Neural progenitor cell (in vitro differentiated cells): ENCODE measurements at places on chromosomes 1 and 21. TPM values are rescaled to one million over a fixed set of nuclear protein-coding genes. Genes with fewer than 3 reads are reported as not detected.

GRCh38 chr1:4276238-4276637, 376.2 kb upstream of the C1orf174 start:
- peak; percentile 59 for DNase-seq

DNA sequence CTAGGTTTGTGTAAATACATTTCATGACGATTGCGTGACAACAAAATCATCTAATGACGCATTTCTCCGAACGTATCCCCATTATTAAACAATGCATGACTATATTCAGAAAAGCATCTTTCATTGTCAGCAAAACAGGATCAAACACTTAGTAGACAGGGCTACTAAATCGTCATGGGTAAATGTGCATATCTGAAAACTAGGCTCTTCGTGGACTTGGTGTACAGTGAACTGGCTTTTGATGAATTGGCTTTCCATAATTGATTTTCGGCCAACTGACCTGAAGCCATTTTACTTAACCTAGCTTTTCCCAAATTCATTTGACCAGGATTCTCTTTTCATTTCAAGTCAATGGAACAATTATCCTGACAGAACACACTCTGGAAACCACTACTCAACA, 665.0 kb downstream of the SMYD3 start:
- no peak for DNase-seq

GRCh38 chr1:239025223-239025622, 361.1 kb upstream of the CHRM3 start:
- no peak for DNase-seq

DNA sequence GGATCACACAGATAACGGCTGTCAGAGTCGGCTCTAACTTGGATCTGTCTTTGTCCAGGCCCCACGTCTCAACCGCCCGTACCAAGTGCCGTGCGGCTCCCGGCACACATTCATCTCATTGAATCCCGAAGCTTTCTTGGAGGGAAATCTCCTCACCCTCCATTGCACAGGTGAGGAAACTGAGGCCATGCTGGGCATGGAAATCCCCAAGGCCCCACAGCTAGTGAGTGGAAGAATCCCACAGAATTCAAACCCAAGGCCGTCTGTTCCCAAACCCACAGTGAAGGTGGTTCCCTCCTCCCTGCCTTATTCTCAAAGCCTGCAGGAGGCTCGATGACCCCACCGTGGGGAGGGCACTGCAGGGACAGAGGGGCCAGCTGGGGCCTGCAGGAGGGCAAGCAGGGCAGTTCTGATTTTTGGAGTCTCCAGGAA, 437.9 kb downstream of the MATN1 start:
- no peak for DNase-seq

- no peak for DNase-seq
Measured at GRCh38 chr21:39479164-39479813, 27.5 kb downstream of the SH3BGR start.

- peak; percentile 31 for DNase-seq
Measured at GRCh38 chr1:36320291-36320761, 3.1 kb downstream of the EVA1B start.

GRCh38 chr21:31331231-31331630, 12.8 kb downstream of the TIAM1 start:
- DNase-seq, result no peak

DNA sequence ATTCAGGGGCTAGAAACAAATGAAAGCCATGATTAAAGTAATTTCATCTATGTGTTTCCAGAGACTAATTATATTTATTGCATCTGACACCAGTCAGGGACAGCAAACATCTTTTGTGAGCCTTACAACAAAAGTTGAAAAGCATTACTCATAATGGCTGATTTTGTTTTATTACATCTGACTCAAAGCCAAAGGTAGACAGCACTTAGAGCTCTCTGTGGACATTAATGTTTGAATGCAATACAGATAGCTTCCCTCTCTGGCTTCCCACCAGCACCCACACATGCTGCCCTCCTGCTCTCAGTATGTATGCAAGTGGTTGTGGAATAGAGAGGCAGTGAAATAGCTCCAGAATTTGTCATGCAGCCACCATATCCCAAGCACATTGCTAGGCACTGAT, 198.7 kb downstream of the SETD4 start:
- no peak for DNase-seq

DNA sequence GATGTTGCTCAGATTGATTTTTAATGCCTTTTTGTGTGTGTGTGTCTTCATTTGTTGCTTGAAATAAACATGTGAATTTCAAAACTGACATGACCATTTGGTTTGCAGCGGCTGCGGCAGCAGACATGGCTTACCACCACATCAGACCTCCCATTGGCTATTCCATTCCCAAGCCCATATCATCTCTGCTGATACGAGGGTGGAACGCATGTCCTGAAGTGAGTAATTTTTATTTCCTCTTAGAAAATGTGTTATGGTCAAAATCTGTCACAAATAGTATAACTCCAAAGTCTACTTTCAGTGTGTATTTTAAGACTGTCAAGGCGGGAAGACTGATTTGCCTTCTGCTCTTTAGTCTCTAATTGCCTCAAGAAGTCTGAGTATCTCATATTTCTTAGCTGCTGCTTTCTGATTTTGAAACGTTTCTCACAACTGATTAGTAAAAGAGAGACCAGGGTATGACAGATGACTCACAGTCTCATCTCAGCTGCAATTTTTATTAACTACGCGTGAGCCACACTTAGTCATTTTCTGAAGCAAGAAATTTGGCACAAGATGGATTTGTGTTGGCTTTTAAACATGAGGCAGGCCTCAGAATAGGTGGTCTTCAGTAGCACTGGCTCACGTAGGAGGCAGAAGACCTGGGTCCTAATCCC, 49.0 kb downstream of the LRRC53 start:
- no peak for DNase-seq

DNA sequence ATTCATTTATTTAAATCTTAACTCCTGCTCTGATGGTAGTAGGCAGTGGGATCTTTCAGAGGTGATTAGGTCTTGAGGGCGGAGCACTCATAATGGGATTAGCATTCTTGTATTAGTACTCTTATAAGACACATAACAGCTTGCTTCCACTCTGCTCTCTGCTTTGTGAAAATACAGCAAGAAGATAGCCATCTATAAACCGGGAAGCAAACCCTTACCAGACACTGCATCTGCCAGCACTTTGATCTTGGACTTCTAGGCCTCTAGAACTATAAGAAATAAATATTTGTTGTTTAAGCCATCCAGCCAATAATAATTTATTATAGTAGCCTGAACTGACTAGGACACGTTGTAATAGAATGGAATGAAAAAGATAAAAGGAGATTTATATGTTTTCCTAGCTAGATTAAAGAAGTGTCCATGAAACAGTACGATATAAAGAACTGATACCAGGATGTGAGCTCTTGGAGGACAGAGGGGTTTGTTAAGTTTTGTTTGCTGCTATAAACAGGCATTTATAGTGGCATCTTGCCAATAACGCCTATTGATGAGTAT, 869.9 kb downstream of the MRPL39 start:
- no peak for DNase-seq

C2CD4D gene
- 0.12 TPM in 1 of 2 replicates, not detected in the other for total RNA-seq

CFHR1 gene
- not detected in 2 replicates for total RNA-seq

TIE1 gene
- 0.21 and 0.25 TPM in 2 replicates for total RNA-seq

FAM131C gene
- 0.13 and 2.6 TPM in 2 replicates for total RNA-seq

PITHD1 gene
- total RNA-seq, result 63.7 and 72.5 TPM in 2 replicates

HSD3B2 gene
- total RNA-seq, result not detected in 2 replicates
